CD4-positive, alpha-beta T cell treated with Interleukin-4 for 4 hours (primary cell): ENCODE measurements at places on chromosomes 6 and 20.

GRCh38 chr20:9109566-9109965 lies 40.7 kb downstream of the PLCB4 start:
- DNase-seq: no peak

DNA sequence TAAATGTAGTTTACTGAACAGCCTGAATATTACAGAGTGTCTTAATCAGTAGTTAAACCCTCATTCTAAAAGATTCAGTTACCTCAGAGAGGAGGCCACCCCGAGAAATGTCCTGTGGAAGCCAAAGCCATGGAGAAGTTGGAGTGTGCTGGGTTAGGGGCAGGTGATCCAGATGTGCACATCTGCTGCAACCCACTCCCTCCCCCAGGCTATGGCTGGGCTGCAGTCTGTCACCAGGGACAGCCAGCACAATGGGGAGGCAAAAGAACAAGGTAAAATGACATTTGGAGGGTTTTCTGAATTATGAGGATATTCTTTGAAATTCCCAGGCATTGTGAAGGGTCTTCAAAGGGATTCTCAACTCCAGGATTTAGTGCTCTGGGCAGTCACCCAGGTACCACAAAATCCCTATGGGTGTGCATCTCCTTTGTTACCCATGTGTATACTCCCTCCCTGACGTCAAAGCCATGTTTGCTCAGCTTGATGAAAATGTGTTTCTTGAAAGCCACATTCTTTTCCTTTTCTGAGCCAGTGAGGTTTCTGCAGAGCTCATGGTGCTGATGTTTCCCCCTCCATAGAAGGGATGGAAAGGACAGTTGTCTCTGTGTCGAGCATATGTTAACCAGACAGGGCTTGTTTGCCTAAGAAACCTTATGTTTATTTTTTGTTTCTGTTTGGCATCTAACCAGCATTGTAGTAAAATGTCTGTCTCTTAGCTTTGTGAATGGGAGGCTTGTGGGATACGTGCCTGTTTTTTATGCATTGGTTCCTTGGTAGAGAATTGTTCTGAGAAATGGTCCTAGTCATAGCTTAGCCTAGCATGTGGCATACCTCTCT lies 212.3 kb upstream of the TBX18 start:
- no peak for DNase-seq

GRCh38 chr6:139520321-139520768 lies 145.9 kb upstream of the CITED2 start:
- DNase-seq: no peak

DNA sequence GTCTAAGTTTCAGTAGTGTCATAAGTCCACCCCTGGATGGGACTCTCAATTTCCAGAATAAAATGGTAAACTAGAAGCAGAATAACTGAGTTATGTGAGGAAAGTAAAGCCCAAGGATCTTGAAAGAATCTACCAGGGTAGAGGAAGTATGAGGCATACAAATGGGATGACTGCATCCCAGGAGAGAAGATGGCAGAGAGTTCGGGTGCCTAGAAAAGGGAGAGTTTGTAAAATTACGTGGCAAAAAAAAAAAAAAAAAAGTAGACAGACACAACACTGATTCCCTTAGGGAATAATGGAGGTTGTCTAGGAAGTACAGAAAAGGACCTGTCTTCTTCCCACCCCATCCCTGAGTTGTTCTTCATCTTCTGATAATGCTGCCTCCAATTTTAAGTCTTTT lies 3.4 kb downstream of the GABBR1 start:
- DNase-seq: no peak

- no peak for DNase-seq
These were observed 4.4 kb downstream of the CSNK2A1 start for GRCh38 chr20:539191-539590.

DNA sequence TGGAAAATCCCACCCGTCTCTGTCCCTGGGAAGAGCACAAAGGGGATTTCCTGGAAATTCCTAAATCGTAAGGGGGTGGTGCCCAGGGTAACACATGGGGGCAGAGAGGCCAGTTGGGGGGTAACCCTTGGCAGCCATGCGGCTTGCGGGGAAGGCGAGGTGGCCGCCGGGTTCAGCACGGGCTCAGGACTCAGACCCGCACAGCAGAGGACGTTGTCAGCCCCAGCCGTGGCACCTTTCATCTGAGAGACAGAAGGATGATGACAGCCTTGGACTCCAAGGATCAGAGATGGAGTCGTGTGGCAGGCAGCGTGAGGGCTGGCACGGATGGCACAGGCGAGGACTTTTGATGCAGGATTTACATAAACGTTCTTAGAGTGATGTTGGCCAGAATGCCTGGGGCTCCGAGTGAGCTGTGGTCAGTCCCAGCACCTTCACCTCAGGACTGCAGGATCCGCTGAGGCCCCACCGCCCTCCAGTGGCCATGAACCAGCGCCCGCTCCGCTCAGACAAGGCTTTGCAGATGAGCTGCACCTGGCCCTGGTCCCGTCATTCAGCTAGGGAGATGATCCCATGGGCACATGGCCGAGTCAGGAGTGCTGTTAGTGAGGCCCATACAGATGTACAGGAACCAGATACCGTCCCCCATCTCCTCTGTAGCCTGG lies 190.3 kb downstream of the TAF4 start:
- no peak for DNase-seq

DNA sequence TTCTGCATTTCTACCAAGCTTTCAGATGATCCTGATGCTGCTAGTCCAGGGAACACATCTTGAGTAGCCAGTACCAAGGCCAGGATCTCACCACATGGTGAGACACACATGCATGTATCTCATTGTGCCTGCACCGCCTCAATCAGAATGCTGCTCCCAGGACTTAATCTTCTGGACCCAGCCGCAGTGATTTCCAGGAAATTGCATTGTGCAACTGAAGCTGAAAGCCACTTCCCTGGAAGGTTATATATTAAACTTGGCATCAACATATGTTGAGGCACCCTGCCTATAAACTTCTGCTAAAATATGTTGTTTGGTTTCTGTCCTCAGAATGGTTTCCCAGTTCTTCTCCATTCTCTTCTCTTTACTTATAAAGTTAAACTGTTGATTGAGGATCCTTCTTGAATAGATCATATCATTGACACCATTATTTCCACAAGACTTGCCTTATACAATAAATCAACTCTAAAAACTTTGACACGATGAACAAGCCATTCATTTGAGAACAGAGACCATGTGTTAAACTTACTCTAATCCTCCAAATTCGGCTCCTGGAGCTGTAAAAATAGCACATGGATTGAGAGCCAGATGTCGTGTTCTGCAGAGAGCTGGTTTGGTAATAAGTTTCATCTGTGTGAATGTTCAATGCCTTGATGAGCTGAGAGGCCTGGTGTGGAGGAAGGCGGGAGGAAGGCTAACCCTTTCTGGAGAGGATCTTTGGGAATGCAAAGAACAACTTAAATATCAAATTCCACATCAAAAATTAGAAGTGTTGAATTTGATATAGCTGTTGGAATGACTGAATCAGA lies 65.0 kb upstream of the PCSK2 start:
- DNase-seq: no peak

DNA sequence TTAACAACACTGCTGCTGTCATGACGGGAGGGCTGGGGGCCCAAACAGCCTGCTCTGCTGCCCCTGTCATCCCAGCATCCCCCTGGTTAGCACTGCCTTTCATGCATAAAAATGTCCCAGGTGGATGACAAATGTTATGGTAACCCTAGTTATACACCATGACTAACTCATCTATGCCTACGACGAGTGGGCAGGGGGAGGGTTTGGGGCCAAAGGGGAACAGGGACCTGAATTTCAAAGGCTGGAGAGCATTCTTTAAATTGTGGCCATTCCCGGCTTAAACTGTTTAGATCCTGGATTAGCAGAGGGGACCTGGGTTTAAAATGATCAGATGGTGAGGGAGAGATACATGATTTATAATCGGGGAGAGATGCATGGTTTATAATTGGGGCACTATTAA lies 24.4 kb downstream of the GNAS-AS1 start:
- no peak for DNase-seq

- DNase-seq: no peak
These were observed 592 bp downstream of the CUTA start for GRCh38 chr6:33417128-33417902.

DNA sequence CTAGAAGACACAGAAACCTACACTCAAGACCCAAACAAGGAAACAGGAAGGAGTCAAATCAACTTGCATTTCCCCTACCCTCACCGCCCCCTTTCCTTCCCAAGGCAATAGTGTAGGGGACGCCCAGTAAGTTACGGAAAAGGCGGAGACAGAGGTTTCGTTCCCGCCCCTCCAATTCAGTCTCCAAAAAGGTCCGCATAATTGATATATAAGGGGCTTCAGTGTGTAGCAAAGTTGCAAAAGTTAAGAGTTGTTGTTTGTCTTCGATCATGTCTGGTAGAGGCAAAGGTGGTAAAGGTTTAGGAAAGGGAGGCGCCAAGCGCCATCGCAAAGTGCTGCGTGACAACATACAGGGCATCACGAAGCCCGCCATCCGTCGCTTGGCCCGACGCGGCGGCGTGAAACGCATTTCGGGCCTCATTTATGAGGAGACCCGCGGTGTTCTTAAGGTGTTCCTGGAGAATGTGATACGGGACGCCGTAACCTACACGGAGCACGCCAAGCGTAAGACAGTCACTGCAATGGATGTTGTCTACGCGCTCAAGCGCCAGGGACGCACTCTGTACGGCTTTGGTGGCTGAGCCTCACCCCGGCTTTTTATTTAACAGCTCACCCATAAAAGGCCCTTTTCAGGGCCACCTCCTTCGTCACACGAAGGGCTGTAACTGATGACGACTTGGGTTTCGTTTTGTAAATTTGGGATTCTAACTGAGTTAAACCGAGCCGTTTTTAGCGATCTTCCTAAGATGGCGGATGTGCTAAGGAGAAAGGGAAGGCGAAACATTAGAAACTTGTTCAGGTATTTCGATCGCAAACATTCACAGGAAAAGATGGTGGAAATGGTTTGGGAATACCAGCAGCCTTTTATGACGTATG lies 124.6 kb upstream of the BTN3A2 start:
- DNase-seq: peak; percentile 88
